ENCODE measurements at places on chromosomes 6 and 20.

- DNase-seq = no peak
Observed at GRCh38 chr20:1528811-1529210, 28.7 kb downstream of the SIRPD start.

- no peak for DNase-seq
Observed at GRCh38 chr20:1207293-1207878, 4.1 kb downstream of the C20orf202 start.

DNA sequence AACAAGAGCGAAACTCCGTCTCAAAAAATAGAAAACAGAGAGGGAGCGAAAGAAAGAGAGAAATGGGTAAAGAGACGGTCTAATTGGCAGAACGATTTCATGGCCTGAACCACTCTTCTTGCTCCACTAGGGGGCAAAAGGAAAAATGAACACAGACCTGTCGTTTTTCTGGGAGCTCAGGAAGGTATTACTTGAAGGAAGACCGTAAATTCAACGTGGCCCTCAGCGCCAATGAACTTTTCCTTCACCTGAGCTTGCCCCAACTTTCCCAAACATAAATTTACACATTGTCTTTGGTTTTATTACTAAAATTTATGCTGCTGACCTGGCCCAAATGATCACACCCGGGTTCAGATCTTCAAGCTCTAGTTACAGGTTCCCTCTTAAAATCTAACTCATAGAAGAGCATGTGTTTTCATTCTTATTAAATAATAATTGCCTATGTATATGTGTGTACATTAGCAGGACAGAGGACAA is 67.3 kb downstream of the ATP9A start:
- peak; percentile 26 for DNase-seq

DNA sequence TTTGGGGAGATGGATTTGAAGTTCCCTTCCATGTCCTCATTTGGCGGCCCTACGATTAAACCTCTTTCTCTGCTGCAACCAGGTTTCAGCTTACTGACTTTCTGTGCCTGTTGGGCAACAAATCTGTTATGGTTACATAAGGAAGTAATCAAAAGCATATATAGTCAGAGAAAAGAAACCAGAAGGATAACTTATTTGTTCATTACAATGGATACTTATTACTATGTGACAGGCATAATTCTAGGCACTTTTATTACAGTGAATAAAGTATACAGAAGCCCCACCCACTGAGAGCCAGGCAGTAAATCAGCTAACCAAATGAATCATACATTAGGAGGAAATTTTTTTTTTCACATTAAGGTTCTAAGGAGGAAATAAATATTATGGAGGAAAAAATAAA is 9.6 kb upstream of the TRIM31 start:
- no peak for DNase-seq

DNA sequence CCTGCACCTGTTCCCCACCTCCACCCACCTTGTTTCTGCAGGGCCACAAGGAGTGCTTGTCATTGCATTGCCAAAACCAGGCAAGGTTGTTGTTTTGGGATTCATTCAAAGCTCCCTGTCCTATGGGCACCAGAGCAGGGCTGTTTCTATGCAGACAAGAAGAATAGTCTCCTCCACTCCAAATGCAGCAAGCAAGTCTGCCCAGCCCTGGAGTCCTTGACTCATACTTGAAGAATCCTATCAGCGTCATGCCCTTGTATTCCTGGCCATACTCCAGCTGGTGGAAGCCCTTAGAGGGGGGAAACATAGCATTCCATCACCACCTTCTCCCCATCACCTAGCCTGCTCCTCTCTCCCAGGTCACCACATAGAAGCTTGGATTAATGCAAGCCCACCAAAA is 145.3 kb upstream of the ECI2 start:
- DNase-seq = no peak

DNA sequence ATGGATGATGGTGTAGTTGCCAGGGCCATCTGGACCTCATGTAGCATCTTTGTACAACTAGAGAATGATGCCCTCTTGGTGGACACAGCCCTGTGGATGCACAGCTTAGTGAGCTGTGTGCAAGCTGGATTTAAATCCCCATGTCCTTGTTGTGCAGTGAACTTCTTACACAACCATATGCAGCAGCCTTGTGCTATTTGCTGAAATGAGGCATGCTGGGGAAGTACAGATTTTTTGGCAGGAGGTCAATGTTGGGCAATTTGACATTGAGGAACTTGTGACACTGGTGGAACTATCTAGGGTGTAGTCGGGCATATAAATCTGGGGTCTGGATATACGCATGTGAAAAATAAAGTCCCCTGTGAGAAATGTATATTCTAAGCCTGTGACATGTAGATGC is 5.8 kb upstream of the CDC5L start:
- no peak for DNase-seq

DNA sequence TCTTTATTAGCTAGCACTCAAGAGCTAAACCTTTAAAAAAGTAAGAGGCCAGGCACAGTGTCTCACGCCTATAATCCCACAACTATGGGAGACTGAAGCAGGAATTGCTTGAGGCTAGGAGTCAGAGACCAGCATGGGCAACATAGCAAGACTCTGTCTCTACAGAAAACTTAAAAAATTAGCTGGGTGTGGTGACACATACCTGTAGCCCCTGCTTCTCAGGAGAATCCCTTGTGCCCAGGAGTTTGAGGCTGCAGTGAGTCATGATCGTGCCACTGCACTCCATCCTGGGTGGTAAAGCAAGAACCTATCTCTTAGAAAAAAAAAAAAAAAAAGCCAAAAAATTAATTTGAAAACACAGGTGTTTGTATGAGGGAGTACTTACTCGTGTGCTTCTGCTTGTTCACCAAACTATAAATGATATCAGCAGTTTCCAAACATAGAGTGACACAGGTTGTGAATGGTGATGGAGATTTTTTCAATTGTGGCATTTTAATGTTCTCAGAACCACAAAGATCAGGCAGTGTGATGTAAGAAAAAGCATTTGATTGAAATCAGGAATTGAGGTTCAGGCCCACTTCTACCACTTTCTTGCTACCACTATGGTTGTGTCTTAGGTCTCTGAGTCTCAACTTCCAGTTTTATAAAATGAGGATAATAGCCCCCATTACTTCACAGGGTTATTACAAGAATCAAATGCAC is 104.9 kb downstream of the FOXO3 start:
- no peak for DNase-seq

GRCh38 chr6:57303931-57304681 is 13.3 kb upstream of the PRIM2 start:
- DNase-seq = no peak

GRCh38 chr6:113873043-113873667 is 16.0 kb downstream of the MARCKS start:
- peak; percentile 12 for DNase-seq

- DNase-seq = no peak
Observed at GRCh38 chr20:43389839-43390626, 67.7 kb upstream of the SRSF6 start.

All from GM19239 (cell line).